Pancreas (tissue), 10 donors: ENCODE measurements at places on chromosomes 5 and 9. TPM values are rescaled to one million over a fixed set of nuclear protein-coding genes. Genes with fewer than 3 reads are reported as not detected.

GRCh38 chr5:181248277-181248676, 4.6 kb upstream of the RACK1 start:
- no peak for DNase-seq

- no peak for DNase-seq
Measured at GRCh38 chr9:21551401-21551800, 69.3 kb upstream of the IFNE start.

DNA sequence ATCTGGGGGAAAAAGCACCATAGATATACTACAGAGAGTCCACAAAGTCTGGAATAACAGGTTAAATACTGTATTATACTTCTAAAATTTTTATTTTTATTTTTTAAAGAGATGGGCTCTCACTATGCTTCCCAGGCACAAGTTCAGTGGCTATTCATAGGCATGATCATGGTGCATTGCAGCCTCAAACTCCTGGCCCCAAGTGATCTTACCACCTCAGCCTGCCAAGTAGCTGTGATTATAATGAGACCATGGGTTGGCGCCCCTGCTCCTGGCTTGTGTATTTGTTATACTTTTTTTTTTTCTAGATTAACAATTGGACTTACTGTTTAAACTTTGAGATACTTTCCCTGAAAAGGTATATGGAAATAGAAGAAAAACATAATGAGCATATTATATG, 25.9 kb downstream of the ERBIN start:
- DNase-seq: no peak

The FABP6 gene
- not detected for total RNA-seq

- DNase-seq: no peak
Measured at GRCh38 chr9:16246785-16247184, 623.7 kb downstream of the BNC2 start.

GRCh38 chr5:151456321-151456940, 9.0 kb downstream of the SLC36A1 start:
- DNase-seq: no peak

DNA sequence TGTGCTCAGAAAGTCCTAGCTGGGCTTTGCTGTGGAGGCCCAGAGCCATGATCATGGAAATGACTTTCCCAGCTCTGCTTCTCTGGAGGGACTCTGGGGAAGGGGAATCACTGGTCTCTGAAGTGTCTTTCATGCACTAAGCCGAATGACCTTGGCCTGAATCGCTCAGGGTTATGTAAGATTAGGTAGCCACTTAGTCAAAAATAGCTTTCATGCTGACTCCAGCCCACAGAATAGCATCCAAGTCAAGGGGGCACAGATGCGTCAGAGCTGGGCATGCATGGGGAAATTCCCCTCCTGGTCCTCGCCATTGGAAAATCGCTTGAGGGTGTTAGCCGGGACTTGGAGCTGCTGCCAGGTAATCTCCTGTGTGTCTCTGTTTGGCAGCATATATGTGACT, 36.1 kb upstream of the PPARGC1B start:
- no peak for DNase-seq

The DAB2 gene
- 25.9 TPM for total RNA-seq

GRCh38 chr9:14031060-14031414, 282.9 kb downstream of the NFIB start:
- DNase-seq: no peak

The SVEP1 gene
- total RNA-seq: 3.6 TPM

DNA sequence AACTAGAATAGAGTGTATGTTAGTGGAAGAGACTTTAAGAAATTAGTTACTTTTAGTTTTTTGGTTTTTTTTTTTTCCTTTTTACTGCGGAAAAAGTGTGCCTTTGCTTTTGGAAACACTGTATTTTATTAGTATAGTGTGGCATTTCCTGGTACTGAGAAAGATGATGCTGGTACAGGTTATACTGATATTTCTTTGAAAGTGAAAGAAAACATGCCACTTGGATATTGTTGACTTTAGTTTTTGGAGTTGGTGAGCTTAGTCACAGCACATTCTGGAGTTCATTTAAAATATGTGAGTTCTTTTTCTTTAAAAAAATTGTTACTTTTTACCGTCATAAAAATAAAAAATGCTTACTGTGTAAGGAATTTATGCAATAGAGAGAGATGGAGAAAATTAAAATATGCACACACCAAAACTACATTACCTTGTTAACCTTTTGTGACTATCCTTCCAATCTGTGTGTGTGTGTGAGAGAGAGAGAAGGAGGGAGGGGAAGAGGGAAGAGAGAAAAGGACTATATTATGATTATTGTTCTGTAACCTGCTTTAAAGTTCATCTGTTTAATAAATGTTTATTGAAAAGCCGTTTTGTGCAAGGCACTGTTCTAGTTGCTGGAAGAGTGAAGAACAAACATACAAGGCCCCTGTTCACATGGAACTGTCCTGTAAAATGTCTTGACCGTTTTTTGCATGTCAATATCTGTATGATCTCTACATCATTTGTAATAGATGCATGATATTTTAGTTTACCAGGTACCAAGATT, 1.9 kb downstream of the UGCG start:
- no peak for DNase-seq

DNA sequence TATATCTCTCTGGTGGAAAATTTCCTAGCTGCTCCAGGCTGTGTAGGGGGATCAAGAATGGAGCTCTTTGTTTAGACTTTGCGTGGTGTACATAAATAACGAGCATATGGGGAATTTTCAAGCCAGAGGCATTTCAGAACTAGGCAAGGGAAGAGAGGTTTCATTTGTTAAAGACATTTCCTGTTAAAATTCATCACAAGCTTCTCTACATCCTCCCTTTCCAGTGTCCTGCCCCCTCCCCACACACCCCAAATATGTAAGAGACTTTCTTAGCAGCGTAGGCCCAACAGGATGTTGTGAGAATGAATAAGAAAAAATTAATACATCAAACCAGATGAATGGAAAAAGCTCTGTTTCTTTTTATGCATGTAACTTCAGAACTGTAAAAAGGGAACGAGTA, 150.3 kb downstream of the GPBP1 start:
- no peak for DNase-seq

DNA sequence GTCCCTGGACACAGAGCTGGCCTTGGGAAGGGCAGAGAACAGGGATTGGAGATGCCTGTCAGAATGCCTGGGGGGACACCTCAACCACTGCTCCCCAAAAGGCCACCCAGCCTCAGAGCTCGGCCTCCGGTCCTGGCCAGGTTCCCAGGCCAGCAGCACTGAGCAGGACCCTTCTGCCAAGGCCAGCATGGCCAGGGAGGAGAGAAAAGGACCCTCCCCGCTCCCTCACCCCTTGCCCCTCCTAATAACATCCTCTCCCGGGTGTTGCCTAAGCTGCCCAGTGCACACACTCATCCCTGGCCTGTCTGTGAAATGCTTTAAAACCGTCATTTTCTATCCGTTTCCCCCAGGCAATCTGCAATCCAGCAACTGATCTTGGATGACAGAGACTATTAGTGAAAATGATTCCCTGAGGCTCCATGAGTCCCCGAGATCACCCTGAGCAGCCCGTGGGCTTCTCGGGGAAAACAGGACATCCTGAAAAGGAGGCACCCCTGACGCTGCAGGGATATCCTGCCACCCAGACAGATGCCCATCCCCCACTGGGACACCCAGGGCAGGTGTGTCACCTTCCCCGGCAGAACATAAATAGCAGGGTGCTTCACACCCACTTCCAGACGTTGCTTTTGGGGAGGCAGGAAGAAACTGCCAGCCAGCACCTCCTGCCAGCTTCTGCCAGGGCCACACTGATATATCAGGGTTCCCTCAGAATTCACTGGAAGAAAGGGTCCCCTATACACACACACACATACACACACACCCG, 75.3 kb downstream of the ADAMTS2 start:
- peak; percentile 34 for DNase-seq

DNA sequence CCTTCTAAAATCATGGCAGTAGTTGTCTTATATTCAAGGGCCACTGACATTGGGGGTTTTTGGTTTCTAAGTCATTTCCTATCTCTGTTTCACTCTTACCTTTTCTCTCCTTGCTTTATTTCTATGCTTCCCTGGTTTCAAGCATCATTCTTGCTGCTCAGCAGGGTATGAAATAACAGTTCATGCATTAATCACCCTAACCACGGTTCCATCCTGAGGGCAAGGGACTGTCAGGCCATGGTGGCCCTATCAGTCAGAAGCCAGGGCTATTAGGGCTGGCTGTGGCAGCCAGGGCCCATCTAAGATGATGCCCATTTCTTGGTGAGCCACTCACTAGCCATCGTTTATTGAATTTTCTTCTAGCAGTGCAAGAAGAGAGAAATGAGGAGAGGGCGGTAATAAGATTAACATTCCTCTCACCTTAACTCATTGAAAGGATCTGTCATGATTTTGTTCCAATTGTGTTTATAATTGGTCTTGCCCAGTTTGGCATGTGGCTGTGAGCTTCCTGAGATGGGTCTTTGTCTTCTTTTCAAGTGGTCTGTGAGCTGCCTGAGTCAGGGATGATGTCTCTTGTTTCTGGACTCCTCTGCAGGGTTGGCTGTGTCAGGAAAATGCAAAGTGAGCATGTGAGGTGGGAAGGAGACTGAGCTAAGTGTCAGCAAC, 45.2 kb downstream of the CYSTM1 start:
- DNase-seq: no peak

The C9orf43 gene
- total RNA-seq: 0.55 TPM

DNA sequence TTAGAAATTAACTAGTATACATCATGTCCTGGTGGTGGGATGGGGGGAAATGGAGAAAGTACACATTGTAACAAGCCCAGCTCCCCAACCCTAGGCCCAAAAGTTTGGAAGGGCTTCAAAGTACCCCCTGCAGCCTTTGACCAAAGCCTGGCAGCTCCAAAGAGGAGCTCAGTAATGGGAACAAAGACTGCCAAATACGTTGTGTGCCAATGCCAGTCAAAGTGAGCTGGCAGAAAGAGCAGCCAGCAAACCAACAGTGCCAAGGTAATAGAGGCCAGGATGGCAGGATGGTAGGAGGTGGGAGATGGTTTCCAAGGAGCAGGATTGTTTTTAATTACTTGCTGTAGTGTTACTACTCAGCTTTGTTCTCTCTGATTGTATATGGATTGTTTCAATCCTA, 248.3 kb downstream of the COX7C start:
- DNase-seq: no peak

The PCDHA10 gene
- total RNA-seq: 1.4 TPM

DNA sequence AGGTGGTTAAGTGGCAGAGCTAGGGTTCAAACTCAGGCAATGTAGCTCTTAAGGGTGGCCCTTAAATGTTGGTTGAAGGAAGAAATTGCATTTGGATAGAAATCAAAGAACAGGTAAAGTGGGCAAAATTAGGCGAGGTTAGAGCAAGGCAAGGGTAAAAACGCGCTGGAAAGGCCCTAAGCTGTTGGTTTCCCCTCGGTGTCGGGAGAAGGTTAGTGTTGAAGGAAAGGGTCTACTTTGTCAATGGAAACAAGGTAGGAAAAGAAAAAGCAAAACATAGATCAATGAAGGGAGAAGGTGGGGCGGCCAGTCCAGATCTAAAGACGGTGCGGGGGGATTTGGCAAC, 431 bp downstream of the FASTKD3 start:
- DNase-seq: no peak
